ENCODE measurements at places on chromosomes 2 and 18.

- H3K4me1 ChIP-seq, result no peaks in the 10 kb centered on the region
- H3K27ac ChIP-seq, result no peak overlapping the region
- H3K36me3 ChIP-seq, result no peaks in the 10 kb centered on the region
- H3K27me3 ChIP-seq, result peaks cover 3% of the 10 kb centered on the region
- no peak overlapping the region for H3K4me3 ChIP-seq
- DNase-seq, result no peak
These were observed 139.4 kb upstream of the SIX3 start for GRCh38 chr2:44801841-44802776.

DNA sequence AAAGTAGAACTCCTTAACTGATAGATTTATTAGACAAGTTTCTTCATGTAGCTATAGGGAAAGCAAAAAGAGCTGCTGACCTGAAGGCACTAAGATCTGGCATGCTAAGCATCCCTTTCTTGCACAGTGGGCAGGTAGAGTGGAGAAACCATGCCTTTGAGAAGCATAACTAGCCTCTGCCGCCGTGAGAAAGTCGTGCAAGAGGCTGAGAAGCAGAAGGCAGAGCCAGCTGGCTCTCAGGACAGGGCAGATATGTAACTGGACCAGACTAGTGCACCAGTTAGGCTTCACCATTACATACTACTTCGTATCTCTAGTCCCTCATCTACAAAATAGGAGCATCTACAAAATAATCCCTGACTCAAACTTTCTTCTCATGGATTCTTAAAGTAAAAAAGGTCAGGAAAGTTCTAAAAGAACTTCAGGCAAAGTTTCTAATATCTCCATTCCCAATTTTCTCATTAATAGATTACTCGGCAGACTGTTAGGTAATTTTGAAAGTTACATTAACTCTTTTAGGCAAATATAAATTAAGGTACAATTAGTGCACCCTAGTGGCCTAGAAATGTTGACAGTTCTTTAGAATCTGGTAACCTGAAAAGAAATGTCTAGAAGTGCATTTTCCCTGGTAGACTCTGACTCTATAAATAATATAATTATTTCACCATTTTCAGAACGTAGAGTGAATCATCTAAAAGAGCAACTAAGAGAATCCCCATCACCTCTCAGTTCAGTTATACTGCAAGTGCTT is 10.3 kb downstream of the ERBB4 start:
- H3K4me1 ChIP-seq, result no peaks in the 10 kb centered on the region
- peaks cover 1% of the 10 kb centered on the region for H3K36me3 ChIP-seq
- no peak overlapping the region for H3K27ac ChIP-seq
- DNase-seq, result no peak

- H3K4me1 ChIP-seq, result no peaks in the 10 kb centered on the region
- H3K36me3 ChIP-seq, result no peaks in the 10 kb centered on the region
- no peak for DNase-seq
- H3K27ac ChIP-seq, result no peak overlapping the region
These were observed 49.6 kb downstream of the SPIRE1 start for GRCh38 chr18:12608301-12608700.

- H3K27me3 ChIP-seq, result no peaks in the 10 kb centered on the region
- no peaks in the 10 kb centered on the region for H3K36me3 ChIP-seq
These were observed 476 bp downstream of the STRN start for GRCh38 chr2:36965751-36966369.

- peaks cover 4% of the 10 kb centered on the region for H3K4me1 ChIP-seq
- DNase-seq, result no peak
- H3K4me3 ChIP-seq, result no peak overlapping the region
- H3K36me3 ChIP-seq, result no peaks in the 10 kb centered on the region
- H3K27ac ChIP-seq, result no peak overlapping the region
- H3K27me3 ChIP-seq, result no peaks in the 10 kb centered on the region
These were observed 40.0 kb downstream of the ITGA6 start for GRCh38 chr2:172467382-172467781.
